Stimulated activated CD8-positive, alpha-beta memory T cell treated with anti-CD3 and anti-CD28 coated beads, Interleukin-15, amount 100 ng/mL, for 4 hours (primary cell): ENCODE measurements at places on chromosomes 11 and 22.

DNA sequence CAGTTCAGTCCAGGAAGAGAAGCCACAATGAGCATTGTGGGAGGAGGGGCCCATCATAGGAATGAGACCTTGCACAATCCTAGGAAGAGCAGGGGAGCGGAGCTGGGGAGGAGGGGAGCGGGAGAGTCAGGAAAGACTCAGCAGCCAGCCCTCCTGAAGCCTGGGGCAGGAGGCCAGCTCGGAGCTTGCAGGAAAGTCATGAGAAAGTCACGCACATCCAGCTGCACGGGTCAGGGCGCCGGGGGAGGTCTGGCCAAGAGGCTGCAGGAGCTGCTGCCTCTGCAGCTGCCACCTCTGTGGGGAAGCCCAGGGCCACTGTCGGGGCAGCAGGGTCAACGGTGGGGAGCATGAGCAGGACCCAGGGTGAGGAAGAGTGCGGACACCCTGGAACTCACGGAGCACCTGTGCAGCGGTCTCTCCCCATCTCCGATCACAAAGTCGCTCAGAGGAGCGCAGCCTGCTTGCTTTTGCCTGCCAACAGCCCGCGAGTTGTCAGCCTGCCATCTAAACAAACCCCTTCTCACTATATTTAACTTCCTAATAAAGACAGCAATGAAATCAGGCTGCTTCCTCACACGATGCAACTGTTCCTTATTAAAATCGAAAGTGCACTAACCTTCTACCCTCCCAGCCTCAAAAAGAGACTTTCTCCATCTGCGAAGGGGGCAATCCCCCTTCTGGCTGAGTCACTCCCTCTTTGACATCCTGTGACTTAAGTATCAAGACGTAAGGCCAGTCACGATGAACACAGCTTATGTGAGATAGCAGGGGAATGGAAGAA is 52.9 kb upstream of the RTL6 start:
- no peak for DNase-seq

DNA sequence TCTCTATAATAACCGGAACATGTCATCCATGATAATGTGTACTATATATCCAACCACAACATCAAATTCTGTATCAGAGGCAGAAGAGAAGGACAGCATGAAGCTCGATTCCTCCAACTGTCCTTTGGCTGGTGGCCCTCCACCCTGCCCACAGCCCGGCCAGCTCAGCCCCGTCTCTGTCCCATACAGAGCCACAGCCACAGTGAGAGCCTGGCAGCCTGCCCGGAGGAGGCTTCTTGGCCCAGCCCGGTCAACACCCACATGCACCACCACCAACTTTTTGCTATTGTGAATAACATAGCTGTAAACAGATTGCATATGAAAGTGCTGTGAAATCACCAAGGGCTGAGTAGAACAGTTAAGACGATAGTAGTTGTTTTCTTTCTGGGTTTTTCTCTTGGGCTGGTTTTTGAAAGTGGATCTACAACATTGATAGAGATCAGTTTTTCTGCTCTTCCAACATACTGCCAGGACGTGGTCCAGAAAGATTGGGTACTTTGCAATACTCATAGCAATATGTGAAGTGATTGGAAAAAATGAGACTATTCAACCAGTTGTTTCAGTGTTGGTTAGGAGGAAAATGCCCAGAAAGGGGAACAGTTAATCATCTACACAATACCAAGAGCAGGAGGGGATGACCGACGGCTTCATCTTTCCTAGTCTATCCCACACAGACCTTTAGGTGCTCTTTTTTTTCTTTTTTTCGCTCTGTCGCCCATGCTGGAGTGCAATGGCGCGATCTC is 6.9 kb upstream of the TUBA8 start:
- no peak for DNase-seq

- DNase-seq = no peak
These were observed 19.4 kb upstream of the SIK2 start for GRCh38 chr11:111582881-111583280.

- no peak for DNase-seq
These were observed 219.9 kb downstream of the MN1 start for GRCh38 chr22:27581688-27582087.

- DNase-seq = no peak
These were observed 3.3 kb downstream of the SIDT2 start for GRCh38 chr11:117181586-117182550.

GRCh38 chr11:132586801-132587200 is 945.5 kb downstream of the OPCML start:
- DNase-seq = no peak

GRCh38 chr11:119361056-119361787 is 14.7 kb upstream of the MFRP start:
- no peak for DNase-seq

GRCh38 chr22:26134654-26135330 is 34.5 kb upstream of the SEZ6L start:
- no peak for DNase-seq

- DNase-seq = no peak
These were observed 3.4 kb downstream of the PTPRJ start for GRCh38 chr11:47983464-47984397.

DNA sequence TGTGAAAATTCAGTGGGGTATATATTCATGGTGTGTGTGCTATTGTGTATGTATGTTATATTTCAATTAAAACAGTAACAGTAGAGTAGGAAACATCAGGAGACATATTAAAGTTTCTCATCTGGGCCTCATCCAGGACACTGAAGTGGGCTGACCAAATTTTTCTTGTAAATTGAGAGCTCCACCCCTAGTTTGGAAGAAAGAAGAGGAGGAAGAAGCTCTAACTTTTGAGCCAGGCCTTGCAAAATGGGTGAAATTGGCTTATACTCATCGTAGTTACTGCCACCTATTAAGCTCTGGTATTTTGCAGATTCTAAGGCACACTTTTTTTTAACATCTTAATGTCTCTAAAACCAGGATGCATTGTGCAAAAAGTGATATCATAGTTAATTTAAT is 33.7 kb downstream of the TSPAN18 start:
- no peak for DNase-seq

GRCh38 chr11:78230161-78230877 is 41.6 kb downstream of the USP35 start:
- no peak for DNase-seq

DNA sequence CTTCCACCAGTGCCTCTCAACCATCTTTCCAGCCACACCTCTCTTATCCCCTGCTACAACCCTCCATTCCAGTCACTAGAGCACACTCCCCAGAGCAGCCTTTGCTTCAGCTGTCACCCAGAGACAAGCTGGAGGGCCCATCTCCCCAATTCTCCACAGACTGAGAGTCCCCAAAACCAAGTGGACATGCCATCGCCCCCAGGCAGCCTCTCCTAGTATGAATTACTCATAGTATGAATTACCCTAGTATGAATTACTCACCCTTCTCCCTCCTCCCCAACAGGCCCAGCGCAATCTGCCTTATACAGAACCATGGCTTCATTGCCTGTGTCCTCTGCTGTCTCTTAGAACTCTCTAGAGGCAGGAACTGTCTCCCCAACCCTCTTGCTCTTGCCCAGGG is 24.8 kb downstream of the MYH9 start:
- no peak for DNase-seq

DNA sequence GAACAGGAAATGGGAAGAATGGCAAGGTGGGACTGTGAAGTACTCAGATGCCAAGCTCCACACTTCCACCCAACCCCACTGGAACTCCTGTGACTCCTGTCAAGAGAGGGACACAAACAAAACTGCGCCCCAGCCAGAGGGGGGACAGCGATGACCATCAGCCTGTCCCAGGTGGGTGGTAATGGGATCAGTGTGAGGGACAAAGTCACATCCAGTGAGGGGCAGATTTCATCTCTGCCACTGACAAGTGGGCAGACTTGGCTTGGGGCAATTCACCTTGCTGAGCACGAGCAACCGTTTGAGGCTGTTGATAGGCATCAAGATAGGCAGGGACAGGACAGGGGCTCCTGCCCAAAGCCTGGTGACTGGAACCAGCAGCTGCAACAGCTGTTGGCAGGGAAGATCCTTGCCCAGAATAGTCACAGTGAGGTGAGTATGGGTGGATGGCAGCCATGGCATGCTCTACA is 105.4 kb upstream of the PITPNB start:
- no peak for DNase-seq

- no peak for DNase-seq
These were observed 991.7 kb downstream of the LRRC4C start for GRCh38 chr11:40467771-40468170.

- DNase-seq = no peak
These were observed 89.6 kb downstream of the PHF21B start for GRCh38 chr22:44920183-44920582.

GRCh38 chr11:32643526-32643925 is 59.9 kb downstream of the EIF3M start:
- DNase-seq = no peak

DNA sequence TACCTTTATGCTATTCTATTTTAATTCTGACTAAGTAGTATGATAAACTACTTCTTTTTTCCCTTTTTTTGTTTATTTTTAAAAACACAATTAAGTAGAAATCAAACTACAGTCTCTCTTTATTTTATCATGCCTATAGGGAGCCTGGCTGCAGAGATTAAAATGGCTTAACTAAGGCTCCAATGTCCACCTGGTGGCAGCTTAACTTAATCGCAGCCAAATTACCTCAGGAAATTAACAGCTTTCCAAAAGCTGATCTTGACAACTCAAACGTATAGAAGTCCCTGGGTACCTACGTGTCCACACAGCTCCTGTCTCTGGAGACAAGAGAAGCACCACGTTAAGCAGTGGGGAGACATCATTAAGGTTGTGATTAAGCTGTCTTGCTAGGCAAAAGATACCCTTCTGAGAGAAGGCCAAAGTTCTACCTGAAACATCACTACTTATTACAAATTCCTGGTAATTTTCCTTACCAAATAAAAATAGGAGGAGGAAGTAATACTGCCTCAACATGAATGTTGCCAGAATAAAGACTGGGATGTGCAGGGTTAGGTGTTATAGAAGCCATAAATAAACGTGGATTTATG is 63.2 kb upstream of the SNX19 start:
- no peak for DNase-seq

DNA sequence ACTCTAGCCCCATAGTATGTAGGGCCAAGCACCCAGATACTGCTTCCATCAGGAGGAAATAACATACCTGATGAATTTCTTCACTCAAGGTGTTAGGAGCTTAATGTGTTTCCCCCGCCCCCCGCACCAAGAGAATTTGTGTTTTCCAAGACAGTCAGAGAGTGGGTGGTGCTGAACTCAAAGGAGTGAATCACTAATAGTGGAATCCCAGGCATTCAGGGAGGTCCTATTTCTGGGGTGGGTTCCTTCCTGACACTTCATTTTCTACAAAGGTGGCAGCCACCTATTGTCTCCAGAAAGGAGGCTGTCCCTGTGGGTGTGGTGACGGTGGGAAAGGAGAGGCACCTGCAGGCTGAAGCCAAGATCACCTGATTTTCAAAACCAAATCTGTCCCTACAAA is 50.8 kb upstream of the ELF5 start:
- DNase-seq = no peak

- no peak for DNase-seq
These were observed 5.2 kb upstream of the ARRB1 start for GRCh38 chr11:75356613-75357012.

DNA sequence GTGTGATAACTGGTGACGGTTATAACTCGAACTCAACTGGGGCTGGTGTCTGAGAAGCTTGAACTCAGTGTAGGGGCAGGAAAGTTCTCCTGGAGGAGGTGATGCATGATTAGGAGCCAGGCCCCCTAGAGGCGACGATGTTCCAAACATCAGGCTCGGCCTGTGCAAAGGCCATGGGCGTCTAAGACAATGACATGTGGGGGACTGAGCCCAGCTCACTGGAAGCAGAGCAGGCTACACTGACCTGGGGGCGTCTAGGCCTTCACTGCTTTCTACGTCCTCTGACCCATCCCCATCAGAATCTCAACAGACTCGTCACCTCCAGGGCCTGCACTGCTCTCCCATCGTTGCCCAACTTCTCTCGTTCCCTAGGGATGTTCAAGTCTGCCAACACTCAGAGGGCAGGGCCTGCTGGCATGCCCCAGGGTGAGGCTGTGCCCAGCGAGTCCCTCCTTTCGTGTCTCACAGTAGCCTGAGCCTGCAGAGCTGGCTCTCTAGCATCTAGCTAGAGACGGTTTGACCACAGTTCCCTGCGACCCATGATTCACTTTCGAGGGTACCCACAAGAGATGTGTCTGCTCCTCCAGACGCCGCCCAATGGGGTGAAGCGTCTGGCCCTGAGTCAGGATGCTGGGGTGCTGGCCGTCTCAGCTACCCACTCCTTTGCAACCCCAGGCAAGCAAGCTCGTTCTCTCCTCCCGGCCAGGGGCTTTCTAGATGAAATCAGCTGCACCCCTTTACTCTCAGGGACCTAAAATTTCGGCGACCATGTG is 1.1 kb upstream of the ATG16L2 start:
- DNase-seq = peak; percentile 60

DNA sequence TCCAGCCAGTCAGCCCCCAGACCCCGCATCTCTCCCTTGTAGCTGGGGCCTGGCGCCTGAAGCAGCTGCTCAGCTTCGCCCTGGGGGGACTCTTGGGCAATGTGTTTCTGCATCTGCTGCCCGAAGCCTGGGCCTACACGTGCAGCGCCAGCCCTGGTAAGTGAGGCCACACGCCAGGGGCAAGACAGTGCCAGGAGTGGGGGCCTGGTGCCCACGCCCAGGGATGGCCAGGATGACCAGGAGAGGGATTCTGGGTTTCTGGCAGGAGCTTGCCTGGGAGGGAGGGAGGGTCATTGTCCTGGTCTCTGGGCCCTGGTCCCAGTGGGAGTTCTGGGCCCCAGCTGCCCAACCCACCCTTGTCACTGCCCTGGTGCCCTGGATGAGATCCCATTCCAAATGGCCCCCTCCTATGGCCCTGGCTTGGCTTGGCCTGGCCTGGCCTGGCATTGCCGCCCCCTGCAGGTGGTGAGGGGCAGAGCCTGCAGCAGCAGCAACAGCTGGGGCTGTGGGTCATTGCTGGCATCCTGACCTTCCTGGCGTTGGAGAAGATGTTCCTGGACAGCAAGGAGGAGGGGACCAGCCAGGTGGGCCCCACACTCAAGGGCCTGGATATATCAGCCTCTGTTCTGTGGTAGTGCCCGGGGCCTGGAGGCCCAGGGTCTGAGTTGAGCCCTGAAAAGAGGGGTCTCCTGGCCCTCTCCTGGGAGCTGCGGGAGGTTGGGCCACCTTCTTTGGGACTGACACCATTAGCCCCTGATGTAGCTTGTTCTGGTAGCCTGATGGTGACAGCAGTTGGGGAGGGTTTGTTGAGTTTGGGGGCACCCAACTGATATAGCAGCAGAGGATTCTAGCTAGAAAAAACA is 3.7 kb downstream of the SLC39A13 start:
- DNase-seq = no peak

GRCh38 chr11:117231842-117232091 is at the start of gene PCSK7:
TSS of gene PCSK7 (minus strand) at chr11:117232073. CDS start at chr11:117229844, 2,229 bp downstream.
- DNase-seq = no peak

GRCh38 chr11:132941024-132941646 is 591.2 kb downstream of the OPCML start:
- no peak for DNase-seq

GRCh38 chr22:50526834-50527801 is 1.7 kb upstream of the SCO2 start:
- DNase-seq = no peak

GRCh38 chr11:76736266-76736665 is 46.9 kb upstream of the TSKU start:
- no peak for DNase-seq

- DNase-seq = no peak
These were observed 20.1 kb upstream of the CUL5 start for GRCh38 chr11:107988397-107989158.

- DNase-seq = no peak
These were observed 1.2 kb downstream of the GUCD1 start for GRCh38 chr22:24553597-24554312.

- DNase-seq = no peak
These were observed 86.7 kb upstream of the RASSF10 start for GRCh38 chr11:12922418-12922817.

- DNase-seq = no peak
These were observed 2.8 kb downstream of the PRG3 start for GRCh38 chr11:57378186-57378585.
